AG09309 (cell line): ENCODE measurements at places on chromosomes 6 and 20.
A peak's percentile ranks its signal among the peaks of the same experiment; 100 is the strongest.

GRCh38 chr20:55561259-55561658 is 444.1 kb downstream of the CBLN4 start:
- DNase-seq, result no peak

GRCh38 chr6:125791820-125792165 is 1.0 kb downstream of the NCOA7 start:
- no peak for DNase-seq

DNA sequence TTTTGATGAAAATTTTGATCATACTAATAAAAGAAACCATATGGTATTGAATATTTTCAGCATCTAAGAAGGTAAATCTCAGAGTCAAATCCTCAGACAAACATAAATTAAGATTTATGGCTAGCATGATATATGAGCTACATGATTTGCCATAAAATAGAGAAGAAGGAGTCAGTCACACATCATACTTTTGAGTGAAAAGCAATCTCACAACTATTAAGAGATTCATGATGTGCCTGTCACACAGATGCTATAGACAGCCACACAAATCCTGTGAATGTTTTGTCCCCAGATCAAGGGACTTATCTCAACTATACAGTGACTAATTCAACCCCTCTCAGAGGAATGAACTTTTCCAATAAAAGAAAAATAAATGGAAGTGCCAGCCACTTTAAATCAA is 85.7 kb downstream of the BTBD9 start:
- DNase-seq, result no peak

- DNase-seq, result no peak
Measured at GRCh38 chr6:31533455-31533841, 4.7 kb downstream of the MCCD1 start.

GRCh38 chr20:41111578-41111951 is 25.8 kb upstream of the PLCG1 start:
- no peak for DNase-seq

DNA sequence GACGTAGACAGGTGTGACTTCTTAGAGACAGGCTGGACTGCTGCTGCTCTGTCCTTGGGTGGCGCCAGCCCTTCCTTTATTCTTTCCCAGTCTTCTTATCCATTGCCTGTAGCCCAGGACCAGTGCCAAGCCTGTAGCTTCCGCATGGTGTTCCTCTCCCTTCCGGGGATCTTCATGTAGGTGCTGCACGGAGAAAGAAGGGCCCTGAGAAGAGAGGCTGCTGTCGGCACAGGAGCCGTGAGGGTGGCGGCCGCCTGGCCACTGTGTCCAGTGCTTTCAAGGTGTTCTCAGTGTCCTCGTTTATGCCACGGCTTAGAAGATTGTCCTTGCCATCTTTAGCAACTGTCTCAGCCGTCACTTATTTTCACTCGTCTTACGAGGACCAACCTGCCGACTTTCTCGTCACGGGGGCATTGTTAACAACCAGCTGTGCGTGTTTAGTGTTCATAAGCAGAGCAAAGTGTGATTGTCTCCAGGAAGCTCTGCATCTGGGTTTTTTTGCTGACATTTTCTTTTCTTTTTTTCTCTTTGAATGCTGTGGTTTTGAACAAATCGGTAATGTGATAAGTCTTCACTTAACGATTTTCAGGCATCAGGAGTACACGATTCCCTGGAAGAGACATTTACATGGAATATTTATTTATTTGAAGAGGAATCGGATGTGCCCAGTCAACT is 61.2 kb downstream of the PPP1R14C start:
- DNase-seq, result no peak

DNA sequence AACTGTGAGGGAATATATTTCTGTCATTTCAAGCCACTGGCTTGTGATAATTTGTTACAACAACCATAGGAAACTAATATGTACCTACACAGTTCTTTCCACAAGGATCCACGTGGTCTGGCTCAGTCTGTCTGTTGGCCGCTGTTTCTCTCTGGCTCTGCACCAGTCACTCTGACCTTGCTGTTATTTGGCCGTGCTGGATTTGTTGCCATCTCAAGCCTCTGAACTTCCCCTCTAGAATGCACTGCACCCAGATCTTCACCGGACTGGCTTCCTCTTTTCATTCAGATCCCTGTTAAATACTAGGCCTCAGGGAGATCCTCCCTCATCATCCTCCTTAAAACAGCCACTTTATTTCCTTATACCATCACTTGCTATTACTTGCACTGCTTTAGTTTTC is 446.8 kb downstream of the TFAP2B start:
- no peak for DNase-seq

- DNase-seq, result no peak
Measured at GRCh38 chr6:33974030-33974429, 170.2 kb upstream of the MLN start.

GRCh38 chr6:2503816-2504494 is 246.8 kb downstream of the MYLK4 start:
- no peak for DNase-seq

DNA sequence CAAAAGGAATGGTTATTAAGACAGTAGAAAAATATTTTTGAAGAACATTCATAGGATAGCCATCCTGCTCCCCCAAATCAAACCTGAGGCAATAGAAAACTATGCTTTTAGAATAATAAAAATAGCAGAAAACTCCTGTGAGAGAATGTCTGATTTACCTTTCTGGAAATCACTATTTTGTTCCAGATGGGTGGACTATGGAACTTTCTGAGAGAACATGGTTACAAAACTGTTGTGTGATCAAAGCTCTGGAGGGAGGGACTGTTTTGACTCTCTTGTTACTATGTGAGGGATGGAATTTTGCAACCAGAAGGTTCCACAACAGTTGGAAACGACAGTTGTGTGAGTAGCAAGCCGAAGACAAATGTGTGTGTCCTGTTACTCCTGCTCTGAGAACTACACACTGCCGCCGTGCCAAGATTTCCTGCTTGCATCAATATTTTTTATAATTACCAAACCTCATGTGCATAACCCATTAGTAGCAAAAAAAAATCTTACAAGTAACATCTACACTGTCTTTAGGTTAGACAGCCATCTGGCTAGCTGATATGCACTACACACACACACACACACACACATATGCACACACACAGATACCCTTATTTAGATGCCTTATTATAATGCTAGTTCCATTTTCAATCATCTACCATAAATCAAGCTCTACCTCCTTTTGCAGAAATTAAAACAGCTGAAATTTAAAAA is 11.0 kb upstream of the HIVEP1 start:
- DNase-seq, result no peak

GRCh38 chr20:45672765-45673164 is 2.7 kb upstream of the WFDC11 start:
- DNase-seq, result no peak

DNA sequence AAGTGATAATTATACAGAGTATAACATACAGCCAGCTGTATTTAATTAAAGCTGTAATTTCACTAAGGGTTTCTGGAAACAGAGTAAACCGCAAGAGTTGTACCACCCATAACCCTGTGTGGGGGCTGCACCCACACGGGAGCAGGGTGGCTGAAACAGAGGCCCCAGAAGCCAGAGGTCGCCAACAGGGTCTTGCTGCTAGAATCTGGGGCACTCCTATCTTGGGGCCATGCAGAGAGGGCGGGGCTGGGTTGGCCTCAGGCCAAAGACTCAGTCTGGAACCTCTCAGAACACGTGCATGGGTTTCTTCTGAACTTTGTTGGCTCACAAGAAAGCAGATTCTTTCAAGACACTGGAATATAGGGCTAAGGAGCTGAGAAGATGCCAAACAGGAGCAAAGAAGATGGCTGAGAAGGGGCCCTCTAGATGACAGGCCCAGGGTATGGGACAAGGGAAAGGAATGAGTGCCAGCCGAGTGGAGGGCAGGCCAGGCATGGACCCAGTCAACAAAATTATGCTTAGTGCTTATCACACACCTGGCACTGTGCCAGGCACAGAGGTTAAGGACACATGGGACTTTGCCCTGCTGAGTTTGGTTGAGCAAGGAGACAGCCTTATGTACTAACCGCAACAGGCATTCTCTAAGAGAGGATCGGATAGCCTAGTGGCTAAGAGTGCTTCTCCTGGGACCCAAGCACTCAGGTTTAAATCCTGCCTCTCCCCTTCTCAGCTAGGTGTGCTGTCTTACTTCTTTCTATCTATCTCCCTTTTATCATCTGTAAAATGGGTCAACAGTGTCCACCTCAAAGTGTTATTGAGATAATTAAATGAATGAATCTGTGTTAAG is 96.6 kb upstream of the FOXP4 start:
- no peak for DNase-seq

DNA sequence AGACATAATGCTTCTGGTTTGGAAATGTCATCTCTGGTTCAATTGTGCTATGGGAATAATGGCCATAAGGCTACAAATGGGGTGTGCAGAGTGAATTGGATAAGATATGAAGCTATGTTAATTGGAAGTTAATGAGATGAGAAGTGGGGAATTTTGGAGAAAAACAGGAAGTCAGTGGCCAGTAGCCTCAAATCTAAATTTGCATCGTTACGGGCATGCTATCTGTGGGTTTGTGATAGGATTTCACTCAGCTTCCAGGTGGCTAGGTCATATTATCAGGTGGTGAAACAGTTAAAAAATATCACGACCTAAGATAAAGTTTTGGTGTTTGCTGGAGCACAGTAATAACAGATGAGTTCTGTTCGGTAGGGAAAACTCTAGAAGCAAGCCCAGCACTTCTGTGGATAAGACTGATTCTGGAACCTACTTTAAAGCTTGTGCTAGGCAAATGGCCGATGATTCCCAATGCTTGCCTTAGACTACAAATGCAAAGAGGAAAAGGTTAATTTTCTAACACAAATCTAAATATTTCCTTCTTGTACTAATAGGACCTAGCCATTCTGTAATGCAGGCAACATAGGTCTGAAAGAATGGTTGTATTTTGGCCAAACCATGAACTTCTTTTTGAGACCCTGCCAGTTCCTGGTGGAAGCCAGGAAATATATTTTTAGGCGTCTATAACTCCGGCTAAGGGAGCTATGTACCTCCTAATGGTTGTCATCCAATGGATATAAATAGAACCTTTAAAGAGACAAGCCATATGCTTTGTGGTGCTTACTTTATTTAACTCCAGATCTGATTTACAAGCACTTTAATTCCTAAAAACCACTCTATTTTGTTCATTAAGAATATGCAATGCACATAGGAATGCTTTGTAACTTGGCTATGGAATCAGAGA is 111.0 kb downstream of the PLCB1 start:
- no peak for DNase-seq

DNA sequence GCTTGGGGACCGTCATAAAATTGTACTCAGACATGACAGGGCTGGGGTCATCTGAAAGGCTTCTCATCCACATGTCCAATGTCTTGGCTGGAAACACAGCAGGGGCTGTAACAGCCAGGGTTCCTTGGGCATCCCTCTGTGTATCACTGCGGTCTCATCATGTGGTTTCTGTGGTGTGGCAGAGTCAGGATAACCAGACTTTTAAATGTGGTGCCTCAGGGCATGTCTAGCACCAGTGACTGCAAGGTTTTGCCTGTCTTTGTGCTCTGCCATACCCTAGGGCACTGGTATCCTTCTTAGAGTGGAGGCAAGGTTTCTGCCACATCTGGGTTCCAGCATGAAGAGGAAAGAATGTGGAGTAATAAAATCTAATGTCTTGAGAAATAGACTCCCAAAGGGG is 124.2 kb downstream of the PLEKHG1 start:
- DNase-seq, result peak; percentile 61

- DNase-seq, result no peak
Measured at GRCh38 chr20:2820084-2820895, 4.1 kb downstream of the TMEM239 start.

- DNase-seq, result no peak
Measured at GRCh38 chr20:47293631-47294030, 62.9 kb downstream of the ZMYND8 start.

DNA sequence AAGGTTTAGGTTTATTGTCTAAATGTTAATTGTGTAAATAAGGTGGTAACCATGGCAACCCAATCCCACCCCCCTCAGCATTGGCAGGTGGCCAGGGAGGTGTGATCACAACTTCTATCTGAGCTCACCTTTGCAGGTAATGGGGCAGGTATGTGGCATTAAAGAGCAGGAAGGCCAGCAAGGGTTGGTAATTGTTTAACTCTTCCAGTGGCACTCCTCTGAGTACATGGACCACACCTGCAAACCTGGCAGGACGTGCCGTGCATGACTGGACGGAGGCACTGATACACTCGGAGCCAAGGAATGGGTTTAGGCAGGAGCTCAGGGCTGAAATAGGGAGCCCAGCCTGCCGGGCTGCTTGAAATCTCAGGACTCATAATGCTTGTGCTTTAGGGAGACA is 107.0 kb upstream of the BMP2 start:
- DNase-seq, result no peak

GRCh38 chr20:20139403-20139802 is 87.1 kb downstream of the CFAP61 start:
- no peak for DNase-seq

DNA sequence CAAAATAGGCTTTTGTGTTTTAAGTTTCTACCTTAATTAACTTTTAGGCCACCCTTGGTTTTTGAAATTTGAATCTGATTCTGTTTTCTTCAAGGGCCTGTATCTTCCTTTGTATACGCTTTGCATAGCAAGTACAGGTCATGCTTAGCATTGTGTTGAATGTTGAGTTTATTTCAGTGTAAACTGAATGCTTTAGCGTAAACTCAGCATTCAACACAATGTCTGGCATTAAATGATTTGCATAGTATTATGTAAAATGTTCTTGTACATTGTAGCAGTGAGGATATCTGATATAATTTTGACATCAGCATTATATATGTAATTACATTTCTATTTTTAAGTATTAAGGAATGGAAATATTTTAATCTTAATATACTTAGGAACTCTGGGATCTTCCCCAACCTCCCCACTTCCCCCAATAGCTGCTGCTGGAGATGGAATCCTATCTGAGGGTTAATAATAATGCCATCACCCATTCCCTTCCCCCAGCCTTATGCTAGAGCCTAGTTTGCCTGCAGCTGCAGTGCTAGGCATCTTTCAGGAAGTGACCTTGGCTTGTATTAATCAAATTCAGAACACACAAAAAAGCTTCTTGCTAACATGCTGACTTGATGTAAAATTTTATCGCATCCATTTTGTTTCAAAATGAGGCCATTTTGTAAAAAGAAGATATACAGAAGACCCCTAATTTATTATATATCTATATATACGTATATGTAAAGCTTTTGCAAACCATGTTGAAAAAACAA is 73.1 kb downstream of the NCOA3 start:
- DNase-seq, result no peak

DNA sequence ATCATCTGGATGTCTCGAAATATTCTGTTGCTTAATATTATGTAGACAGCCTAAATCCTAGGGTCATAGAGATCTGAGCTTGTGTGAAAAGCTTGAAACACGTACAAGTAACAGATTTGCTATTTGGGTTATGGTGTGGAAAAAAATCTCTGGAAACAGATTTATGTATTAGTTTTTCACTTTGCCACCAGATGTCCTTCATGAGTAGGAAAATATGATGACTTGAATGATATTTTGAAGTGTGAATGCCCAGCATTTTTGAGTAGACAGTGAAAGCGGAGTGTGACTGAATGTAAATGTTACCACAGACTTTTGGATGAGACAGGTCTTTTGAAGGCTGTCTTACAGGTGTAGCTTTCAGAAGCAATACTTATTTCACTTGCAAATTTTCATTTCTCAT is 4.2 kb upstream of the BMP6 start:
- no peak for DNase-seq

GRCh38 chr6:142349215-142349823 is 47.5 kb downstream of the ADGRG6 start:
- no peak for DNase-seq

- DNase-seq, result no peak
Measured at GRCh38 chr20:63087236-63087871, 80.6 kb upstream of the BHLHE23 start.

GRCh38 chr6:85460921-85461797 is 11.3 kb downstream of the NT5E start:
- no peak for DNase-seq
